Activated CD8-positive, alpha-beta T cell treated with anti-CD3 and anti-CD28 coated beads, Interleukin-2, amount 10 ng/mL, durations not matched to agents 7 days and 5 days (primary cell): ENCODE measurements at places on chromosomes 1 and 21. TPM values are rescaled to one million over a fixed set of nuclear protein-coding genes. Genes with fewer than 3 reads are reported as not detected.

The SLC30A10 gene
- total RNA-seq = not detected

The CNR2 gene
- total RNA-seq = 3.4 TPM

The GRIK3 gene
- total RNA-seq = not detected

The RXFP4 gene
- total RNA-seq = not detected

The C8A gene
- total RNA-seq = not detected

The ARMH1 gene
- 88.4 TPM for total RNA-seq

The CNKSR1 gene
- total RNA-seq = 1.4 TPM

The LSS gene
- 72.1 TPM for total RNA-seq

The EFNA1 gene
- total RNA-seq = not detected

The C1orf105 gene
- total RNA-seq = not detected

The TP53BP2 gene
- total RNA-seq = 31.4 TPM

The LEMD1 gene
- 0.78 TPM for total RNA-seq
